ENCODE measurements at places on chromosomes 16 and 17. TPM values are rescaled to one million over a fixed set of nuclear protein-coding genes. Genes with fewer than 3 reads are reported as not detected.

Gene BCO1
- not detected for total RNA-seq

DNA sequence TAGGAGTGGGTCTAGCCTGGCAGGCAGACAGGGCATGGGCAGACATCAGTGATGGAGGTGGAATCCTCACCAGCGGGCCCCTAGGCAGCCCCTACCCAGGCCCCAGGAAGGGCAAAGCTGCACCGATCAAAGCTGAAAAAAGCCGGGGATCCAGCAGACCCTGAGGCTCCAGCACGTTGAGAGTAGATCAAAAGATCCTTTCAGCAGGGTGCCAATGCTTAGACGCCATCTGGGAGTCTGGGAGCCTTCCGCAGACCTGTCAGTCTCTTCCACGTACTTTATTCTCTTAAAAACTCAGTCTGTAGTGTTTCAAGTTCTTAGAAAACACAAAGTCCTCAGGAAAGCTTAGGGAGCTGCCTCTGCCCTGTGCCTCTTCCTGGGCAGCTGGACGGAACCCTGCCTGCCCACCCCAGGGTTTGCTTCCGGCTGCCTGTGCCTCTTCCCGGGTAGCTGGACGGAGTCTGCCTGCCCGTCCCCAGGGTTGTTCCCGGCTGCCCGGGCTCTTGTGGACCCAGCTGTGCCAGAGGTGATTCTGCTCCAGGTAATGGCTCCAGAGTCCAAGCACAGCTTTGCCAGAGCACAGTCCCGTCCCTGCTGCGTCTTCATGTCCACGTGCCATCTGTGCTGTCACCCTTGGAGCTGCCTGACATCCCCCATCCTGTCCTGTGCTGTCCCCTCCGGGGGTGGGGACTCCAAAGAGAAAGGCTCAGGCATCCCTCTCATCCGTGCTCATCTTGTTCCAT is 50.8 kb upstream of the PVALEF start:
- DNase-seq = no peak

- no peak for DNase-seq
Measured at GRCh38 chr17:67588326-67588725, 129.4 kb upstream of the NOL11 start.

DNA sequence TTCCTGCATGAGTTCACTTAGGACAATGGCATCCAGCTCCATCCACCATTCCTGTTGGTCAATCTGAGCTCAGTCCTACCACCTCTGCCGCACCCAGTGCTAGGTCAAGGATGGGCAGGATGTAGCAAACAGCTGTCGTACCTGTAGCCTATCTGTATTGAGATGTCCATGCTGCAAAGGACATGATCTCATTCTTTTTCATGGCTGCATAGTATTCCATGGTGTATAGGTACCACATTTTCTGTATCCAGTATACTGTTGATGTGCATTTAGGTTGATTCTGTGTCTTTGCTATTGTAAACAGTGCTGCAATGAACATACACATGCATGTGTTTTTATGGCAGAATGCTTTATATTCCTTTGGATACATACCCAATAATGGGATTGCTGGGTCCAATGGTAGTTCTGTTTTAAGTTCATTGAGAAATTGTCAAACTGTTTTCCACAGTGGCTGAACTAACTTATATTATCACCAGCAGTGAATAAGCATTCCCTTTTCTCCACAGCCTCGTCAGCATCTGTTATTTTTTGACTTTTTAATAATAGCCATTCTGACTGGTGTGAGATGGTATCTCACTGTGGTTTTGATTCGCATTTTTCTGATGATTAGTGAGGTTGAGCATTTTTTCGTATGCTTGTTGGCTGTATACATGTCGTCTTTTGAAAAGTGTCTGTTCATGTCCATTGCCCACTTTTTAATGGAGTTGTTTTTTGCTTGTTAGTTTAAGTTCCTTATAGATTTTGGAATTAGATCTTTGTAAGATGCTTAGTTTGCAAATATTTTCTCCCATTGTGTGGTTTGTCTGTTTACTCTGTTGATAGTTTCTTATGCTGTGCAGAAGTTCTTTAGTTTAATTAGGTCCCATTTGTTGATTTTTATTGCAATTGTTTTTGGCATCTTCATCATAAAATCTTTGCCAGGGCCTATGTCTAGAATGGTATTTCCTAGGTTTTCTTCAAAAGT is 7.2 kb upstream of the MRTFB start:
- peak; percentile 15 for DNase-seq

- peak; percentile 1 for DNase-seq
Measured at GRCh38 chr16:20348365-20349185, 3.9 kb downstream of the UMOD start.

- DNase-seq = no peak
Measured at GRCh38 chr17:57622306-57622682, 122.8 kb downstream of the CCDC182 start.

DNA sequence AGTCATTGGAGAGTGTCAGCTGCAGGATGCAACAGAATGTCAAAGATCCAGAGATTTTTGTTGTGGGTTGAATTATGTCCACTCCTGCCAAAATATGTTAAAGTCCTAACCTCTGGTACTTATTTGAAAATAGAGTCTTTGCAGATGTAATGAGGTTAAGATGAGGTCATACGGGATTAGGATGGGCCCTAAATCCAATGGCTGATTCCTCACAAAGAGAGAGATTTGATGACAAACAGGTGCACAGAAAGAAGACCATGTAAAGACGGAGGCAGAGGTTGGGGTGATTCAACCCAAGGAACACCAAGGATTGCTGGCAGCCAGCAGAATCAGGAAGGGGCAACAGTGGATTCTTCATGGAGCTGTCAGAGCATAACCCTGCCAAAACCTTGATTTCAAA is 34.5 kb upstream of the USP22 start:
- no peak for DNase-seq

Data from RPMI7951 (cell line).